ENCODE measurements at places on chromosomes 4 and X. TPM values are rescaled to one million over a fixed set of nuclear protein-coding genes. Genes with fewer than 3 reads are reported as not detected.

DNA sequence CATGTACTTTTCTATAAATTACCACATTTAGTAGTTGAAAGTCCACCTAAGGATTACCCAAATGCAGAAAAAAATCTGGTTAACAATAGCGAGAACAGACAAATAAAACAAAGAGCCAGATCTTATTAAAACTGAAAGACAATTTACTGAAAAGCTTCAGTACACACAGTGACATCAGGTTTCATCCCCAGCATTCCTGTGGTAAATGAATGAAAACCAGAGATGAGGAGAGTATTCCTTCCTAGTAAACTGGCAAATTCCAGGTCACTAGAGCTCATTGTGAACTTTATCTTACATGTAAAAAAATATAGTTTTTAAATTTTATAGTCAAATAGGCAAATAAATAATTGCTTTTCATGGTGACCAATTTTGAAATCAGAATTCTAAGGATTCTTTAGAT lies 1290.5 kb downstream of the ADGRL3 start:
- DNase-seq = no peak

The KLB gene
- 0.05 TPM for total RNA-seq

- no peak for DNase-seq
Measured at GRCh38 chrX:13175056-13175455, 130.6 kb upstream of the FAM9C start.

The IL21 gene
- total RNA-seq = 0.19 TPM

The MFAP3L gene
- total RNA-seq = 0.80 TPM

DNA sequence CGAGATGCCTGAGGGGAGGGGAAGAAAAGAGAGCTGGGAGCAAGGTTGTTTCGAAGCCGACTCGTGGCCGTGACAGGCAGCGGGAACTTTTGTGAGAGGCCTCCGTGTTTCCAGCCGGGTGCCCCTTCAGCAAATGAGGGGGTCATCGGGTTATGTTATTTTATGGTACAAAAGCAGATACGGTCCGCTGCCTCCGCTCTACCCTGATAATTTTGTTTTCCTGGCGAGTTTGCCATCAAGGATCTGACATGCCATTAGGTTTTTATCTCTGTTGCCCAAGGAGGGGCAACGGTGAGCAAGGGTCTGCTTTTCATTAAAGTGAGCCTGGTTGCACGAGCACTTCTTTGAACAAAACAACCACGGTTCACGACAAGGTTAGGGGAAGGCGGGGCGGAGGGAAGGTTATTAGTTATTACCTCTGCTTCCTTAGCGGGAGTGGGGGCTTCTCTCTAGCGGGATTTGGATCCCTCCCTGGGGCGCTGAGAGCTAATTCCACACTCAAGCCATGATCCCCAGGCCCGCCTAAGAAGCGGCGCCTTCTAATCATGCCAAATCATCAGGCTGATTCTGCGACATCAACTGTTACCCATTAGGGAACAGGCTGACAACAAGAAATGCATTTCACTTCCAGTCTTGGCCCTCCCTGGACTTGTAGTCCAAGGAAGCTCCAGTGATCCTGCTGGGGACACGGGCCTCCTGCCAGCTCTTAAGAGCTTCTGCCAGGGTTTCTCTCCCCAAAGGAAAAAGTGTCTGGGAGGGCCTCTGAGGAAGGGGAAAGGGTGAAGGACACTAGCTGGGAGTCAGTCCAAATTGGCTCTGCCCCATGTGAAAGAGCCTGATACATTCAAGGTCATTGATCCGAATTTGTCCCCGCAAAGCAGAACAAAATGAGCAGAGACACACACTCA lies 617.7 kb downstream of the MID1IP1 start:
- no peak for DNase-seq

The NHSL2 gene
- 0.80 TPM for total RNA-seq

DNA sequence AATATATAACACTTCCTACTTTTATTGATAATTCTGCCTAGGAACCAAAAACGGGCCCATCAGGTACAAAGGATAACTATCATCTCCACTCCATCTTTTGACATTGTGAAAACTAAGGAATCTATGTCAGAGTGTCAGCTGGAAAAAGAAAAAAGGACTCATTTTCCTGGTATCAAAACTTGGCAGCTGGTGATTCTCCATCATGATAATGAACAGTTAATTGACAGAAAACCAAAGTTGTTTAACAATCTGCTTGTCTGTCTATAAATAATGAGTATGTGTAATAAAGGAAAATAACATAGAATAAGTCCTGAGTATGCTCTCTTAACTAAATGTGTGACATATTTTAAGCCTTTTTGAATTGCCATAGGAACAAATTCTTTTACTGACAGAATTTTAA lies 31.4 kb downstream of the CXorf58 start:
- DNase-seq = no peak

The RNF212 gene
- 1.1 TPM for total RNA-seq

- DNase-seq = no peak
Measured at GRCh38 chr4:8227201-8227770, 28.2 kb downstream of the SH3TC1 start.

The NOX1 gene
- total RNA-seq = 0.33 TPM

DNA sequence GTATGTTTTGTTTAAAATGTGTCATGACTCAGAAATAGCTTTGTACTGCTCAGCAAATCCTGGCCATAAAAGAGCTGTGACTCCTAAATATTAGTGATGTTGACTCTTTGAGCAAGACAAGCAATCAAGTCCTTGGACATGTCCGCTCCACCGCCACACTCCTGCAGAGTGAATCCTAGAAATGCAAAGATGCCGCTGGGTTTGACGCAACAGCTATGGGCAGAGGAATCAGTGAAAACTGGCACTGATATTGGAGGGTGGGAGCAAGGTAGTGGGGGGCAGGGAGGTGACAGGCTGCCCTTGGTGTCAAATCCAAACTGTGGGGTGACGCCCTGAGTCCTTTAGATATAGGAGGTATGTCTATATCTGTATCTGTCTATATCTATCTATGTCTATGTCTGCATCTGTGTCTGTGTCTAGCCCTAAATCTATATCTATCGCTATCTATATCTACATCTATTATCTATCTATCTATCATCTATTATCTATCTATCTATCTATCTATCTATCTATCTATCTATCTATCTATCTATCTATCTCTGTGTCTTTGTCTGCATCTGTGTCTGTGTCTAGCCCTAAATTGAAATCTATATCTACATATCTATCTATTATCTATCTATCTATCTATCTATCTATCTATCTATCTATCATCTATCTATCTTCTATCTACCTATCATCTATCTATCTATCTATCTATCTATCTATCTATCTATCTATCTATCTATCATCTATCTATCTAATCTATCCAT lies 129.7 kb downstream of the CPE start:
- no peak for DNase-seq

DNA sequence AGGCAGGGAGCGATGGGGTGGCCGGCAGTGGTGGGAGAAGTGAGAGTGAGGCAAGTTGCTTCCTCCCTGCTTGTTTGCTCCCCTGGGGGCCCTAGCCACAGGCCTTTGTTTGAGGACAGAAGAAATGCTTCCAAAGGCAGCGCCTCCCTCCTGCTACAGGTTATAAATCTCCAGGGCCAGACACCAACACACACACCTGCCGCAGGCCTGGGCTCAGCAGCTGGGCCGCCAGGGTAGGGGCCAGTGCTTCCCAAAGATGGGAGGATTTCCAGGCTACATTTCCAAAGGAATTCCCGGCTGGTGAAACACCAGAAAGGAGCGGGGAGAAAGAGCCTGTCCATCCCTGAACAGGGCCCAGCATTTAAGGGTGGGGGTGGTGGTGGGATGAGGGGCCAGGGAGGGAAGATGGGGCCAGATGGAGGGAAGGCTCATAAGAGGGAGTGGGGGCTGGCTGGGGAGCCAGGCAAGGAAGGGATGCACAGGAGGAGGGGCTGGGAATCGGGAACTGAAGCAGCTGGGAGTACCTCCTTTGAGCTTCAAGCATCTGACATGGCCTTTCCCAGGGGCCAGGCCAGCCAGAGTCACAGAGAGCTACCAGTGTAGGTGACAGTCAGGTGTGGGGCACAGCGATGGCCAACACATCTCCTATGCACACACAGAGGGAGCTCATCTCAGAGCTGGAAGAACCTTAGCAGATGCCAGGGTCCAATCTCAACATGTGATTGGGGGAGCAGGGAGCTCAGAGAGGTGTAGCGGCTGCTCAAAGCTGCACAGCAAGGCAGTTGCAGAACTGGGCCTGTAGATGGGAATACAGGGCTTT lies 143.9 kb downstream of the PJA1 start:
- DNase-seq = no peak

DNA sequence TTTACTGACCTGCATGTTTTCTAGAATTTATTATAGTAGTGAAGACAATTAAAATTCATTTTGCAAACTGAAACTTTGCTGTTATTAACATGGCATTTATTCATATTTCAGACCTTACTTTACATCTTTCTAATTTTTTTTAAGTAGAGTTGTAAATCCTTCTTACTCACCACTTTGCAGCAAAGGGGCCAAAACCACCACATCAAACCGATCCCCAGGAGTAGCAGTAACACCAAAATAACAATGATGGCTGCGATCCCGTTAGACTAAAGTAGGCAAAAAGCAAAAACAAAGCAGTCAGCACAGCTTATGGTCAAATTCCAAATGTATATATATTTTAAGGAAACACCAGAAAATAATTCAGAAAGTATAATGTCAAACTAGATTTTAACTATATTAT lies 64.7 kb downstream of the ANTXR2 start:
- DNase-seq = no peak

The PCYT1B gene
- 0.38 TPM for total RNA-seq

The GPR82 gene
- 0.61 TPM for total RNA-seq

- no peak for DNase-seq
Measured at GRCh38 chr4:177332119-177332518, 22.4 kb downstream of the NEIL3 start.
